ENCODE measurements at places on chromosomes 11 and 22. TPM values are rescaled to one million over a fixed set of nuclear protein-coding genes. Genes with fewer than 3 reads are reported as not detected.

The DDI1 gene
- total RNA-seq: 41.1 TPM

The KRTAP5-1 gene
- not detected for total RNA-seq

The H19 gene
- 224 TPM for total RNA-seq

The ZNF74 gene
- 6.5 TPM for total RNA-seq

The OR8J3 gene
- not detected for total RNA-seq

The FXYD6 gene
- 439 TPM for total RNA-seq

The SORL1 gene
- total RNA-seq: 21.8 TPM

The RAB36 gene
- 7.4 TPM for total RNA-seq

The PAX6 gene
- 8.3 TPM for total RNA-seq

The TMEM86A gene
- 8.3 TPM for total RNA-seq

The PKDREJ gene
- 5.0 TPM for total RNA-seq

The BIK gene
- total RNA-seq: 7.2 TPM

The B3GAT1 gene
- total RNA-seq: 3.0 TPM

The OR52K2 gene
- total RNA-seq: not detected

The SPA17 gene
- total RNA-seq: 97.5 TPM

The ELMOD1 gene
- 8.7 TPM for total RNA-seq
